ENCODE measurements at places on chromosomes 4 and X.
A peak's percentile ranks its signal among the peaks of the same experiment; 100 is the strongest.

GRCh38 chr4:81030981-81031791, 678 bp downstream of the BMP3 start:
- no peak for DNase-seq

GRCh38 chr4:53890461-53890860, 173.9 kb downstream of the CHIC2 start:
- no peak for DNase-seq

DNA sequence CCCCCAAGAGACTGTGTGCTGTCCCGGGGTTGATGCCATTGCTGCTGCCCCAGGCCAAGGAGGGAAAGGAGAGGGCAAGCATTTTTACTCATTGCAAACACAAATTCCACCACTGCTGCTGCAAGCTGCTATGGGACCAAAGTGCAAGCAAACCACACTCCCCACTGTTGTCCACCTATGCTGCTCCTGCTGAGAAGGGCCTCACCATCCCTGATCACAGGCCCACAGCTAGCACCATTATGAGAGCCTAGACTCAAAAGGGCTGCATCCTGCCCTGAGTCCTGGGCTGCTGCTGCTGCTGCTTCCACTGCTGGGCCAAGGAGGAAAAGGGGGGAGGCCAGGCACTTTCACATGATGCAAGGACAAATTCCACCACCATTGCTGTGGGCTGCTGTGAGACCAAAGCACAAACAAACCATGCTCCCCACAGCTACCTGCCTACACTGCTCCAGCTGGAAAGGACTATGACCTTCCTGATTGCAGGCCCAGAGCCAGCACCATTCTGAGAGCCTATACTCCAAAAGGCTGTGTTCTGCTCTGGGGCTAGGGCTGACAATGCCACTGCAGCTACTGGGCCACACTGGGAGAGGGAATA, 218.2 kb upstream of the ZCCHC13 start:
- DNase-seq: no peak

DNA sequence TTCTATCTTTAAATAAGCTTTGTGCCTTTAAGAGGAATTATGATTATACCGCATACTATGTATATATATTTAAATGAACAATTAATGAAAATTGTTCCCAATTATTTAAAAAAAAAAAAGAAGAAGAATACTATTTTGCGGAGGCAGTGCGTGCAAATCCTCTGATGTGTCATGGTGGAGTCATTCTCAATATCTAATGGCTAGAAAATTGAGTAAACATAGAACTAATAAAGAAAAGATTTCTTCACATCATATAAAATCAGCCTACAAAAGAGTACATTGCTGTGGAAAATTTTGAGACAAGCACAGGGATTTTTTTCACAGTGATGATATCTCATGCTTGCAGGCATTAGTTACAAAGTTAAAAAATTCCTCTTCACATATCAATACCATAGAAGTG, 2.6 kb upstream of the EREG start:
- DNase-seq: no peak

- peak; percentile 44 for DNase-seq
Observed at GRCh38 chrX:71492231-71493065, 40.5 kb upstream of the OGT start.

GRCh38 chr4:56505269-56506130, at the start of gene ARL9:
Gene ARL9, plus strand, starts transcription at chr4:56505791. Its CDS starts 72 bp downstream, at chr4:56505863.
- DNase-seq: peak; percentile 54

DNA sequence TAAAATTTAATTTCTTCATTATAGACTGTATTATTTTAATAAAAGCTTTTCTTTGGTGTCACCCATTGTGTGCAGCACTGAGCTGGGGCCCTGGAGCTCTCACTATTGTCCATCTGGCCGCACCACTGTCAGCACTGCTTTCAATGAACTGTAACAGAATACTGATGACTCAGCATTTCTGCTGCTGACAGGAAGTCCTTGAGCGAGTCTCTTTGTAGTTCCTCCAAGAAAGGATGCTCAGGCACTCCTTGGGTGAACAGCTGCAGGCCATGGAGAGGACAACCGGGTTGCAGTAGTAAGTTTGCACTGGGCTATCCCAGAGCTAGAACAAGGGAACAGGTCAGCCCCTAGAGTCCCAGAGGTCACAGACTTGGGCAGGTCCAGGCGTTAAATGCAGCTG, 81.6 kb downstream of the SORBS2 start:
- no peak for DNase-seq

DNA sequence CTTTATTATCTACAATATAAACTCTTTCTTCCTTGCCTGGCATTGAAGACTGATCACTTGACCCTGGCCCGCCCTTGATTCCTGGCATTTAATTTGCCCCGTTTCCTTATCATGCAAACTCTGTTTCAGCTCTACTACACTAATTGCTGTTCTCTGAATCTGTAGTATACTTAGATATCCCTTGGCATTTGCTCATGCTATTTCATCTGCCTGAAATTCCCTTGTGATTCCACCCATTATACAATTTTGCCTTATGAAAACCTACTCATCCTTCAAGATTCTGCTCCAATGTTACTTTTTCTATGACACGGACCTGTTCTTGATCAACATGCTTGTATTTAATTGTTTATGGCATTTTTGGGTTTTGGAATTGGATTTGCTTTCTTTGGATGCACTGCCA, 459.9 kb upstream of the AMOT start:
- no peak for DNase-seq

- no peak for DNase-seq
Observed at GRCh38 chrX:118239913-118240698, 105.8 kb upstream of the WDR44 start.

GRCh38 chr4:153639833-153640802, 44.0 kb upstream of the TLR2 start:
- DNase-seq: no peak
